MM.1S (cell line): ENCODE measurements at places on chromosomes 13 and 19.
A peak's percentile ranks its signal among the peaks of the same experiment; 100 is the strongest.

DNA sequence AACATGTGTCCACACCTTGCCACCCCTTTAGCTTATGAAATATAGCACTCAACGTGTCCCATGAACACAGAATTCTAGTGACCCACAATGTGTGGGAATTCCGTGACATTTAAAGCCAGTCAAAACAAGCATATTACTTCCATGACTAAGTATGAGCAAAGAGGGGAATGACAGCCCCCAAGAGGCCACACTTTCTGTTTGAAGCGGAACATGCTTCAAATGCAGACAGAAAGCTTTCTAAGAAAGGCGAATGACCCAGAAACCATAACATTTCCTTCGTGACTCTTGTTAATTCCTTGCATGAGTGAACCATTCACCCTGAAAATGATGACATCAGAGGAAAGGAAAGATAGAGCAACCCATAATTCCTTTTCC lies 122.0 kb upstream of the FNDC3A start:
- DNase-seq = no peak

DNA sequence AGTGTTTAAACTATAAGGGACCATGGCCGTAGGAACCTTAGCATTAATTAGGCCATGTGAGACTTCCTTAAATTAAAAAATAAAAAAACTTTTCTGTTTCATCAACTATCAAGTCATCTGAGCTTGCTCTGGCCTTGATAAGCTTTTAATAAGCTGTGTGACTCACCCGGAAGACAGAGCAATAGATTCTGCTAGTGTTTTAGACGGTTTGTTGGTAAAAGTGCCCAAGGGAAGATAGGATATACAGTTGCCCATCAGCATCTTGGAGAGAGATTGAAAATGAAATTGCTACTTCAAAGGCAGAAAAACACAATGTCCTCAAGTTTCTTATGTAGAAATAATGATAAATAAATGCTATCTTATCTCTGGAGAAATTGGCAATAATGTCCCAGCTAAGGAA lies 31.2 kb upstream of the RCBTB2 start:
- no peak for DNase-seq

DNA sequence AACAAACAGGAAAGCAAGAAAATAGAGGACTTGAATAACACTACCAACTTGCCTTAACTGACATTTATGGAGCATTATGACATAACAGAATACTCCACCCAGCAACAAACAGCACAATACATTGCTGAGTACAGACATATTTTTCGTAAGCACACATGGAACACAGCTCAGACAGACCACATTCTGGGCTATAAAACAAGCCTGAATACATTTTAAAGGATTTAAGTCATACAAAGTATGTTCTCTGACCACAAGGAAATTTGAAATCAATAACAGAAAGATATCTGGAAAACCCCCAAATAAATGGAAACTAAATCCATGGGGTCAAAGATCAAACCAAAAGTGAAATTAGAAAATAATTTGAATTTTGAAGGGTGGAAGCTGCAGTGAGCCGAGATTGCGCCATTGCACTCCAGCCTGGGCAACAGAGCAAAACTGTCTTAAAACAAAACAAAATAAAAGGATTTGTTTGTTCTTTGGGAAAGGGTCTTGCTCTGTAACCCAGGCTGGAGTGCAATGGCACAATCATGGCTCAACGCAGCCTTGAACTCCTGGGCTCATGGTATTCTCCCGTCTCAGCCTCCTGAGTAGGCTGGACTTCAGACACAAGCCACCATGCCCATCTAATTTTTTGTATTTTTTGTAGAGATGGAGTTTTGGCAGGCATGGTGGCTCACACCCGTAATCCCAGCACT lies 5.6 kb downstream of the ZDHHC20 start:
- DNase-seq = no peak

GRCh38 chr13:21960108-21960507 lies 289.2 kb downstream of the FGF9 start:
- DNase-seq = no peak

DNA sequence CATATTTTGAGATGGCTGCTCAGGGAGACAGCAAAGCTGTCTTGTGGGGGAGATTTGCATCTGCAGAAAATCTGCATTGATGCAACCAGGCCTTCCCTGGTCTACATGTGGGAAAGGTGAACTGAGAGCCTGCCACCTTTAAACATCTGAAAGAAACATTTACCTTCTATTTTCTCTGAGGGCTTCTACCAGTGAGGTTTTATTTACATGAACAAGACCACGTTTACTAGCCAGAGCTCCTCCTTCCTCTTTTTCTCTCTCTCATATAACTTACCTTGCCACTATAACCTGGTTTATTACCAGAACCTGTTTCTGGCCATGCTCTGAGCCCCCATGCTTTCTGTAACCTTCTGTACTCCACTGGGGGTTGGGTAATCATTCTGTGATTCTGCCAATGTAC lies 14.4 kb upstream of the RUBCNL start:
- DNase-seq = no peak

- DNase-seq = no peak
Observed at GRCh38 chr19:32407004-32407992, 1.7 kb downstream of the DPY19L3 start.

- DNase-seq = no peak
Observed at GRCh38 chr13:85601526-85601925, 197.7 kb downstream of the SLITRK6 start.

DNA sequence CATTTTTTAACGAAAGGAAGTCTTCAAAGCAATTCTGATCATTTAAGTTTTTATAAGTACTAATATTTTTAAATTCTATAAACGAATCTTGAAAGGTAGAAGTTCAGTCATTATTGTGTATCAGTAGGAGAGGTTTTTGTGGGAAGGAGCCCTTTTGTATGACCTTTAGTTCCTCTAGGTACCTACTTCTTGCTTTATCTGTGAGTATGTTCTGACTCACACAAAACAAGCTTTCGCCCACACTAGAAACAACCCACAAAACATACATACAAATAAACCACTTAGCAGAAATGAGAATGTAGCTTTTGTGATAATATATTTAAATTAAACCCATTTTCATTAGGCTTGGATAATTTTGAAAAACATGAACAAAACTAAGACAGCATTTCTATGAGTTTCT lies 27.8 kb downstream of the ERCC5 start:
- no peak for DNase-seq

- no peak for DNase-seq
Observed at GRCh38 chr19:17765069-17765618, 13.9 kb downstream of the FCHO1 start.

DNA sequence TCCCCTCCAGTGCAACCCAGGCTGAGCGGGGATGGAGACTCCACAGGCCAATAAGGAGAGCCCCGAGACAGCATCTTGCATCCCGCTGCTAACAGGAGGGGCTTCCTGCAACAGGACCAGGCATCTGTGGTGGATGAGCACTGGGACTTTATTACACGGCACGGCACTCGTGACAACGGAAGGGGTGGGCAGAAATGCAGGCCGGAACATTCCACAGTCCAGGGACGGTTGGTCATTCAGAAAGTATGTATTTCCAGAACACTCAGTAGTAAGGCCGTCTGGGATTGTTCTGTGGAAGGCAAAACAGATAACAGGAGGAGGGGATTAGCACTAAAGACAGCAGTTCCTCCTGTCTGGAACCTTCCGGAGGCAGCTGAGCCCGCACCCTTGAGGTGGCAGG lies 3.3 kb upstream of the TM6SF2 start:
- no peak for DNase-seq

- no peak for DNase-seq
Observed at GRCh38 chr13:65609350-65609749, 1620.8 kb downstream of the PCDH9 start.

- peak; percentile 80 for DNase-seq
Observed at GRCh38 chr13:30371649-30372265, 50.5 kb upstream of the UBE2L5 start.

DNA sequence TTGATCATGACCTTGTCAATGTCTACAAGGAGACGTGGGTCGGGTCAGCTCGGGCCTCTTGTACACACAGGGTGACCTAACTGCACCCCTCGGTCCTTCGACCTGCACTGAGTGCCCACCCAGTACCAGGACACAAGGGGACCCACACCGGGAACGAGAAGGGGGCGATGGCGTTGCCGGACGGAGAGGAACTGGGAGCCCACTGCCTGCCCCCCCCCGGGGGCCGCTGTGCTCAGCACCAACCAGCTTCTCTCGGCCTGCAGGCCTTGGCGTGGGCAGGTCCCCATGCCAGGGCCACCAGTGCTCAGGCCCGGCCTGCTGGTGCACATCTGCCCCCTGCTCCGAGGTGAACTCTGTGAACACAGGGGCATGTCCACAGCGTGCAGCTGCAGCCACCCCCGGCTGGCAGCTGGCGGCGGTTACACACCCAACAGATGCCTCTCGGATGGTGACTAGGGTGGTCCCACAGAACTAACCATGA lies 14.1 kb downstream of the CFD start:
- no peak for DNase-seq

DNA sequence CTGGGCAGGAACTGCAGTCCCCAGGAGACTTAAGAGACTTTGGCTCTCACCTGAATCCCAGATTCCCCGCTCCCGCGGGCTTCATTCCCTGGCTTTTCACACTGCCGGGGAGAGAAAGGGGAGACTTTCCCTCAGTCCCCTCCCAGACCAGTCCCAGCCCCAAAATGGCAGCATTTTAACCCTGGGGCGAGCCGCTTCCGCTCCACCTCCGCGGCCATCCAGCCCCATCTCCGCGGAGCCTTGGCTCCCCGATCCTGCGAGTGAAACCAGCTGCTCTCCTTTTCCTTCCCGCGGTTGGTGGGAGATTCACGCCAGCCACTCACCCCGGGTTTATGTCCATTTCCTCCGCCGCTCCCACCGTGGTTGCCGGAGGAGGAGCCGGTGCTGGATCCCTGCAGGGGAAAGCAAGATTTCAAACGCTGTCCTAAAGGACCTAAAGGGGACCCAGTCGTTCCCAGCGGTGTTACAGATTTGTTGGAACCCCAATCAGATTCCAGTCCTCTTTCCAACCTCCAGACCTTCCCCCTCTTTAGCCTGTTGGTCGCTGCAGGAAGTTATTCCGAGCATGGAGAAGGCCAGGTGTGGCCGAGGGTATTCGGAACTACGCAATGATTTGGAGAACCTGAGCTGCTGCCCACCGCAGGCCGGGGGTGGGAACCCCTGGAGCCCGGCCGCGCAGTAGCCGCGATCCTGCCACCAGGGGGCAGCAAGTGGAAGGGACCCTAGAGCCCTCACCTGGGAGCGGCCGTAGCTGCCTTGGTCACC lies 3.4 kb downstream of the DMKN start:
- peak; percentile 29 for DNase-seq

- DNase-seq = no peak
Observed at GRCh38 chr19:4537953-4538600, 1.8 kb downstream of the LRG1 start.
